ENCODE measurements at places on chromosomes 2 and 18. TPM values are rescaled to one million over a fixed set of nuclear protein-coding genes. Genes with fewer than 3 reads are reported as not detected.

SERPINB10 gene
- total RNA-seq = not detected

DLGAP1 gene
- total RNA-seq = 0.14 TPM

LYPD1 gene
- 3.9 TPM for total RNA-seq

TCF7L1 gene
- total RNA-seq = 1.00 TPM

MOGAT1 gene
- total RNA-seq = not detected

PRKAG3 gene
- not detected for total RNA-seq

BCL2 gene
- 2.2 TPM for total RNA-seq

MERTK gene
- total RNA-seq = 0.14 TPM

CHST9 gene
- not detected for total RNA-seq

COBLL1 gene
- total RNA-seq = 8.0 TPM
